ENCODE measurements at places on chromosomes 4 and X.

DNA sequence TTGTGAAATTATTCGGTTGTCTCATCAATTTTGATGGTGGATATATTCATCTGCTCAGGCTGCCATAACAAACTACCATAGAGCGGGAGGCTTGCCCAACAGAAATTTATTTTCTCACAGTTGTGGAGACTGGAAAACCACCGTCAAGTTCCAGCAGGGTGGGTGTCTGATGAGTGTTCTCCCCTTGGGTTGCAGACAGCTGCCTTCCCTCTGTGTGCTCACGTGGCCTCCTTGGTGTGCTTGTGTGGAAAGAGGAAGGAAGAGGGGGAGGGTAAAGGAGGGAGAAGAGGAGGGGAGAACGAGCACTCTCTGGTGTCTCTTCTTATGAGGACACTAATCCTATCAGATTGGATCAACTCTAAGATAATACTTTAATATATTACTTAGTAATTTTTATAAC, 123.8 kb upstream of the TEX13D start:
- peak; percentile 49 for DNase-seq

DNA sequence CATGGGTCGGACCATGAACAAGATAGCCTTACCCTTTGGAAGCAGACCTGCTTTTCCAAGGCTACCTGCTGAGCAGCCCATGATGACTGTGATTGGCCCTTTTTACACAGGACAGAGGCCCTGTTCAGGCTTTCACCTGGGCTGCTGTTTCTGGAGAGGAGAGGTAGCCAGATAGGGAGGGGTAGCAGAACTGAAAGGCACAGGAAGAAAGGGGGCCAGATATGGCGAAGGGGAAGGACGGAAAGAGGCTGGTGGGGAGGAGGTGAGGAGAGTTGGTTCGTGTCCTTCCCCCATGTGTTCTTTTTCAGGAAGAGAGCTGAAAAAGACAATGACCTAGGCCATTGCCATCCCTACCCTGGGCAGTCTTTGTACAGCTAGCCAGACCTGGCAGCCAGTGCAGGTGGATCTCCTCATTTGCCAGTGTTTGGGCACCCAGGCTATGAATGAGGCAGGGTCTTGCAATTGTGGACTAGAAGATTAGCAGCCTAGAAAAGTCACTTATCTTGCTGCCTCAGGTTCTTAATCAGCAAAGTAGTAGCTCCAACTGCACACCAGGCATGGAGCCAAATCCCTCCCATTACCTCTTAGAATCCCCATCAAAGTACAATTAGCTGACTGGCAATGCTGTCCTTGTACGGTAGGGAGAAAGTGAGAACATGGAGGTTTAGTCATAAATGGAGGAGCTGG, 139.6 kb downstream of the AMMECR1 start:
- no peak for DNase-seq

- peak; percentile 34 for DNase-seq
Measured at GRCh38 chr4:161604516-161605300, 559.1 kb downstream of the FSTL5 start.

DNA sequence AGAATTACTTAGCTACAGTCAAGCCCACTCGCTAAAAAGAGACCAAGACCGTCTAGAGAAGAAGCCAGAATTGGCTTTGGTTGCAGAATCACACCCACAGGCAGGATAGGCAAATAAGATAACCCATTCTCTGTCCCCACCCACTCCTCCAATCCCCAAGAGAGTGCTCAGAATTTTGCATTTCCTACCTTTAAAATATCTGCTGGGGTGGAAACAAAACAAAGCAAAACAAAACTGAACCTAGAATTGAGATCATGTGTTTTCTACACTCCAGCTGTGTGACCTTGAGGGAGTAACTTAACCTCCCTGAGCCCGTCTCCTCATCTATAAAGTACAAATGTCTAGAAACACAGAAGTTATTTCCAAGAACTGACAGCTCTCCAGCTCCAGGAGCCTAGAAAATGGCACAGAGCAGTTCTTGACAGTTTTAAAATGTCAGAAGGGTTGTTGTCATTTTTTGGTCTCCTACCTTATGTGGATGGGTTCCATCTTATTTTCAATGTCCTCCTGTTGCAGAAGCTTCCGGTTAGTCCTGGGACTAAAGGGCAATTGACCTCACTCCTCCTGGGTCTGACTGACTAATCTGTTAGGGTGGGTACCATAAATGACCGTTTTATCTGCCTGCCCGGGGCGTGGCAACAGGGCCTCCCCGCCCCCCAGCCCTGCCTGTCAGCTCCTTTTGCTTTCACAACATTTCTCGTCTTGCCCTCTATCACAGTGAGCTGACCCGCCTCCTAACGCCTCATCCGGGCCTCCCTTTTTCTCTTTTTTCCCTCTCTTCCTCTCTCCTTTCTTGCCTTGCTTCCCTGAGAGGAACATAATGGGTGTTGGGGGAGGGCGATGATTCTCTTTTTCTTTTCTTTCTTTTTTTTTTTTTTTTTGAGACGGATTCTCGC, 114.0 kb downstream of the RBM47 start:
- DNase-seq: peak; percentile 82

DNA sequence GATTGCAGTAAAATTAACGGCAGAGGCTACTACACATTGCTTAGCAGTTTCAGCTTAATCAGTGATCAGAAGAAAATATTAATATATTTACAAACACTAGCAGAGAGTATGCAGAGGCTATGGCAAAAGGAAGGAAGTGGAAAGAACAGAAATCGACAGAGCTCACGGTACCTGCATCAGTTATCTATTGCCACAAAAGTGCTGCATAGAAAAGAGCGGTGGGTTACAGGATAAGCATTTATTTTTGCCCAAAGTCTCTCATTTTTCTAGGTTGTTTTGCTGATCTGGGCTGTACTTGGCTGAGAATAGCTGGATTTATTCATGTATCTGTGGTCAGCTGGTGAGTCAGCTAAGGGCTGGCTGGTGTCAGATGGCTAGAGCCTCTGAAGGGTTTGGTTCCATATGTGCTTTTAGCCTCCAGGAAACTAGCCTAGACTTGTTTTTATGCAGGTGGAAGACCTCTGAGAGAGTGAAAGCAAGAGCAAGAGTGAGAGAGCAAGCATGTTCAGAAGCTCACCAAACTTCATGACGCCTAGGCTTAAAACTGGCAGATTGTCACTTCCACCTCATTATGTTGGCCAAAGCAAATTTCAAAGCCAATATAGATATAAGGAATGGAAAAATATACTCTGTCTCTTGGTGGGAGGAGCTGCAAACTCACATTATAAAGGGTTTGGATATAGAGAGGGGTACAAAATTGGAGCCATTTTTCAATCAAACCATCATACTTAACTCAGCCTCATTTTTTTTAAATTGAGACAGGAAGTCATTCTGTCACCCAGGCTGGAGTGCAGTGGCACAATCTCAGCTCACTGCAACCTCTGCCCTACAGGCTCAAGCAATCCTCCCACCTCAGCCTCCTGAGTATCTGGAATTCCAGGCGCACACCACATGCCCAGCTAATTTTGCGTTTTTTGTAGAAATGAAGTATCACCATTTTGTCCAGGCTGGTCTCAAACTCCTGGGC, 153.2 kb upstream of the RPL34 start:
- DNase-seq: no peak

GRCh38 chr4:150217808-150218207, 139.6 kb downstream of the DCLK2 start:
- DNase-seq: no peak

GRCh38 chr4:54586320-54586955, 71.3 kb upstream of the KIT start:
- DNase-seq: no peak

Measured in suppressor macrophage treated with lipopolysaccharide for 4 hours (primary cell).